ENCODE measurements at places on chromosomes 16 and 17.

DNA sequence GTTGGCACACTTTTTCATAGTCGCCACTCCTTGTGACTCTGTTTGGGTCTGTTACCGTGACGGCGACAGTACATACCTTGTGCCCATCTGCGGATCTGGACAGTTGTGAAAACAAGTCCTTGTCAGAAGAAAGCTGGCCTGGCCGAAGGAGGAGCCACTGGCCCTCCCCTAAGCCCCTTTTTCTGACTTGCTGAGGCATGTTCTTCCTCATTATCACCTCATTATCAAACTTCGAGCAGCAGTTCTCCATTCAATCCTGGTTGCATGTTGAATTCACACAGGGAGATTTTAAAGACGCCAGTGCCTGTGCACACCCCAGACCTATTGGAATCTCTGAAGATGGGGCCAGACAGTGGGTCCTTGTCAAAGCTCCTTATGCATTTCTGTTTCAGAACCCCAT lies 61.1 kb downstream of the CYLD start:
- no peak for DNase-seq

GRCh38 chr16:26857371-26857770 lies 209.4 kb upstream of the C16orf82 start:
- DNase-seq: no peak

DNA sequence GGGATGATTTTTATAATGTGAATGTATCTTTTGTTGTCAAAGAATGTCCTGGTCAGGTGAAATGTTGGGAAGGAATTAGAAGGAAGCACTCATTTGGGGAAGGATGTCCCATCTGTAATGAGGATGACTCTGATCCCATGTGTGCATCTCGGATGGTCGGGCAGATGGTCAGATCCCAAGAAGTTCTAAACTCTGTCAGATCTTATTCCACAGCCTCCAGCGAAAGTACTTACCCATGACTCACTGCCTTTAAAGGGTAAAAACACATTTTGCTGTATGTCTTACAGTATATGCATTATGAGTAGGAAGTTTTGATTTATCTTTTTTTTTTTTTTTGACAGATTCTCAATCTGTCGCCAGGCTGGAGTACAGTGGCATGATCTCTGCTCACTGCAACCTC lies 548 bp upstream of the KRTAP4-11 start:
- DNase-seq: no peak

GRCh38 chr17:9522074-9522473 lies 53.5 kb downstream of the STX8 start:
- DNase-seq: no peak

DNA sequence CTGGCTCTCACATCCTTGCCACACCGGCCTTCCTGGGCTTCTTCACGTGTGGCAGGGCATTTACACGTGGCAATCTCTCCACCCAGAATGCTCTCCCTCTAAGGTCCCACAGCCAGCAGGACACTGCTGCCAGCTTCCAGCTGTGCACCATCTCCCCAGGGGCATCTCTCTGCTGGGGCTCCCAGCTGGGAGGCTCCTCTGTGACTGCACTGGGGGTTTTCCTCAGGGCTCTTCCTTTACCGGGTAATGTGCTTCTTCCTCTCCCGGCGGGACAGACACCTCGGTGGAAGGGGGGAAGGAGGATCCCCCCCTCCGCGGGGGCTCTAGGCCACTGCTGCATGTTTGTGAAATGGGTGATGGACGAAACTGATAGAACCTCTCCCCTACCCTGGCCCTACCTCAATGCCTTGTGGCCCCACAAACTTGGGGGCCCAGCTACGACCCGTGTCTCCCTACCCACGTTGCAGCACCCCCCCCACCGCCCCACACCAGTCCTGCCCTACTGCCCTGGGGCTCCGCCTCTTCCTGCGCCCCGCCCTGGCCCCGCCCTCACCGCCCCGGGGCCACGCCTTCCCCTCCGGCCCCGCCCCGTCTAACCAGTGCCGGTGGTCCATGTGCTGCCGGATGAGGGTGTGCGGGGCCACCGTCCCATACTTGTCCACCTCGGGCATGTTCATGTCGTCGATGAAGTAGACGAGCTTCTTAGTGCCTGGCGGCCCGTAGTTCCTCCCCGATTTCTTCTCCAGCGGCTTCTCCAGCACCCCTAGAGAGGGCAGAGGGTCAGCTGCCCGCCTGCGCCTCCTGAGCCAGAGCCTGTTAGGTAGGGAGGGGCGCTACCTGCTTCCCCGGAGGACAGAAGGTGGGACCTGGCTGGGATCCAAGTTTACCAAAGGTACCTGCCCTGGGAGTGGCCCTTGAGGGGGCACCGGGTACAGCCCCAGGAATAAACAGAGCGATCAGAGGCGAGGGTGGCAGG lies 92.6 kb downstream of the DNAH17 start:
- peak; percentile 54 for DNase-seq

DNA sequence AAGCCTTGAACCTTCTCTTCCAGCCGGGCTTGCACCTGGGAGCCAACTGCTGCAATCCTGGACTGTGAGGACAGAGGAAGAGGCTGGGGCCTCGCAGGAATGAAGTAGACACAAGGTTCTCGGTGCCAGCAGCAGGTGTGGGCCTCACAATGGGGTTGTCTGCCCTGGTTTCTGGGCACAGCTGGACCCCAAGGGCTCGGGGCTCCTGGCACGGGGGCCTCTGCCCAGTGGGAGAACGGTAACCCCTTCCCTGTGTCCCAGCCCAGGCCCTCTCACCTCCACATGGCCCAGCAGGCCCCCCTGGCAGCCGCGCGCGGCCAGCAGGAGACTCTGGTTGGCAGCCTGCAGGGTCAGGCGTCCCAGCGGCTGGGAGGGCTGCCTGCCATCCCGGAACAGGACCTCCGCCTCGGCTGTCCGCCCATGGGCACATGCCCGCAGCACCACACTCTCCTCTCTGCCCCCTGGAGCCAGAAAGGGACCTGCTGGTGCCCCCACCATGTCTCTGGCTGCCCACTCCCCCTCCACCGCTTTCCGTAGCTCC lies 46.9 kb downstream of the RMI2 start:
- no peak for DNase-seq

DNA sequence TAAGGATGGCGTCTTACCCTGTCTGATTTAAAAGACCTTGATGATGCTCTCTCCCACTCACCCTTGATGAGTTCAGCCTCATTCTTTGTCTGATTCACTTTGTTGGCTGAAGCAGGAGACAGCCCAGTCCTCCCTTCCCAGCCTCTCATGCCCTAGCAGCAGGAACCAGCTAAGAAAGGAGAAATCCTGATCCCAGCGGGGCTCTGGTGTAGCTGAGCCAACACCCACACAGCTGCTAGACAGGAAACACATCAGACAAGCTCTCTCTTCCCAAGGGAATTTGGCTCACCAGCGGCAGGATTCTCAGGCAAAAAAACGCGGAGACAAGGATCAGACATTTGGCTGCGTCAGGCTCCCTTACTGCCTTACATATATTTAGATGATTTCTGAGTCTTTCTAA lies 211.5 kb downstream of the CDH11 start:
- DNase-seq: no peak

GRCh38 chr17:7477392-7478275 lies 1.8 kb downstream of the ZBTB4 start:
- DNase-seq: no peak

DNA sequence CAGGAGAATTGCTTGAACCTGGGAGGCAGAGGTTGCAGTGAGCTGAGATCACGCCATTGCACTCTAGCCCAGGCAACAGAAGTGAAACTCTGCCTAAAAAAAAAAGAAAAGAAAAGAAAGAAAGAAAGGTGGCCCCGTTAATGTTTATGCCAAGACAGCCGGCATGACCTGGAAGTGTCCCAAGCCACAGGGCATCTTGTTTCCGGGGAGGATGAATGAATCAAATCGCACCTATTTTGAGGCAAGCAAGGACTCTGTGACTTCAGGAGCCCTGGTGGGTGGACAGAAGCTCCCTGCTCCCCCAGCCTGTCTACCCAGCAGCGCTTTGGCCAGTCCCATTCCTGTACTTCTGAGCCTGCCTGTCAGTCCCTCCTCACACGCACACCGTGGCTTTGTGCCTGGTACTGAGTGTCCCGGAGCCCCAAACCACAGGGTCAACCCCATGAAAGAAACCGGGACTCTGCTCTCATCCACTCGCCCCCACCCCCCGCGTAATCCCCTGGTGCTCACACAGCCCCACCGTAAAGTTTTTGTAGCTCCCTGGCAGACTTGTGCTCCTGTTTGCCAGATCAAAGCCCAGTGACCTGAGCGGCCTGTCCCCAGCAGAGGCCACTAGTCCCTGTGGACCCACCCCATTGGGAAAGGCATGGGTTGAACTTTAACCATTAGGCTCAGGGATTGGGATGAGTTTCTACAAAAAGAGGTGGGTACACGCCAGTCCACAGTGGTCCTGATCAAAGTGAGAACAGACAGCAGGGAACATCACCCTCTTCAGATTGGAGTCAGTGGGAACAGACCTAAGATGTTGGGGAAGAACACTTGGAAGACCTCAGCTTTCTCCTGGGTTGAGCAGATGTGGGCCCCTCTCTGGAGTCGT lies 19.3 kb downstream of the CD2BP2 start:
- DNase-seq: no peak

DNA sequence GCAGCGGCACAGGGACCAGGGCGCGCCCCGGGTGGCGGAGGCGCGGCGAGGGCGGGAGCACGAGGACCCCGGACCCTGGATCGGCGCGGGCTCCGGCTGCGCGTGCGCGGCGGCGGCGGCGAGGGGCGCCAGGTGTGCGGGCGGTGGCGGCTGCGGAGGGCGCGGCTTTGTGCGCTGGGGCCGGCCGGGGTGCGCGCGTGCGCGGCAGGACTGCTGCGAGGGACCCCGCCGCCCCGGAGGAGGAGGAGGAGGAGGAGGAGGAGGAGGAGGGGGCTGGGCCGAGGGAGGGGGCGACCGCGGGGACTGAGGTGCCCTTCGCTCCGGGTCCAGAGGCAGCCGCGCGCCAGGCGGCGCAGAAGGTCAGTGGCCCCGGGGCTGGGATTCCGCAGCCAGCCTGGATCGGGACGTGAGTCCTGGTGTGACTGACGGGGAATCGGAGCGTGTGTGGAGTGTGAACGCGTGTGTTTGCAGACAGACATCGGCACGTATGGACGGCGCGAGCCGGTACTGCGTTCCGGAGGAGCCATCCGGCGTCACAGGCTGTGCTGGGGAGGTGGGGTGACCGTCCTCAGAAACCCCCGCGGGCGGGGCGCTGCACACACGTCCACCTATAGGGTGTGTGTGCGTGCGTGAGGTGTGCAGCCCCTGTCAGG lies 19.5 kb upstream of the RAP1GAP2 start:
- no peak for DNase-seq

GRCh38 chr16:72099377-72099818 lies 5.8 kb downstream of the DHX38 start:
- DNase-seq: peak; percentile 19

DNA sequence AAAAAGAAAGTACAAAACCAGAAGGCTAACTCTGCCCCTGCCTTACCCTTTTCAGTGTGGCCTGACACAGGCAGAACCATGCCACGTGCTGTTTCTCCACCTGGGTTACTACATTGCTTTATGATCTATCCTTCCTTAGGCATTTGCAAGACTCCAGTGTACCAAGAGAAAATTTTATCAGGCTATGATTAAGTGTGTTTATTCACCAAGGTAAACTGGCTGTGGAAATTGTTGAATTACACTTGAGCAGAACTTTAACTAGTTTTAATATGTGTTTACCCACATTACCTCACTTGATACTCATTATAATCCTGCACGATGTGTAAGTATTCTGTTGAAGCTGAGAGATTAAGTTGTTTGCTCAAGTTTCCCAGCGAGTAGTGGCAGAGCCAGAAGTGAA lies 129.7 kb upstream of the MYOCD start:
- DNase-seq: no peak

GRCh38 chr16:18783430-18784341 lies 6.4 kb downstream of the RPS15A start:
- no peak for DNase-seq

DNA sequence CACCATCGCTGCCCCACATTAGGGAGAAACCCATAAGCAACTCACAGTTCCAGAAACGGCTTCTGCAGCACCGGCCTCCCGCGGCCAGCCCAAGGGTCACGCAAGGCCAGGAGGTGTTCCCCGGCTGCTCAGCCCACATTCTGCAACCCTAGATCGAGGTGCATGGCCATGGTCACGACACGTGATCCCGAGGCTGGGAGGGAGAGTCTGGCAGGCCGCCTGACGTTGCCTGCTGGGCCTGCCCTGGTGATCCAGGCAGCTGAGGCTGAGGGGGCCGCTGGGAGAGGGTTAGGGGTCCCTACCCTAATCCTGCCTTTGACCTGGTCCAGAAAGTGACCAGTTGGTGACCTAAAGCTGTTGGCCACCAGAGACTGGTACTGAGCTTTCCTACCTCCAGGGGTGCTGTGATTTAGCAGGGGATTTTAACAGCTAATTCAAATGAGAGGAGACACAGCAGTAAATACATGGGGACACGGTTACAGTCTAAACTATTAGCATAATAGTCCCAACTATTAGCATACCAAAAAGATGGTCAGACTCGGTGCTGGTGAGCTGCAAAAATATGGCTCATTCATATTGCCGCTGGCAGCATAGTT lies 97.4 kb upstream of the CIBAR2 start:
- DNase-seq: no peak

DNA sequence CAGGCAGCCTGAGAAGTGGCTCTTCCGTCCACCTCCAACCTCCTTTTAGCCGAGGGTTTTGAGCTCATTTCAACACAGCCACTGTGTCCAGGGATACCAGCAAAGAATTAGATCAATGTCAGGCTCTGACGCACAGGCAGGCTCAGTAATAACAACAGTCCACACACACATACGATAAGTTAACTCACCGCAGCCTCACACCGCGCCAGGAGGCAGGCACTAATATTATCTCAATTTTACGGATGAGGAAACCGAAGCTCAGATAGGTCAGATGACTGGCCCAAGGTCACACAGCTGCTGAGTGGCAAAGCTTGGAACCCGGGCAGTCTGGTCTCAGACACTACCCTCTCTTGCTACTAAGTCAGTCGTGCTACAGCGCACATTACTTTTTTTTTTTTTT lies 22.9 kb downstream of the ABR start:
- DNase-seq: no peak

DNA sequence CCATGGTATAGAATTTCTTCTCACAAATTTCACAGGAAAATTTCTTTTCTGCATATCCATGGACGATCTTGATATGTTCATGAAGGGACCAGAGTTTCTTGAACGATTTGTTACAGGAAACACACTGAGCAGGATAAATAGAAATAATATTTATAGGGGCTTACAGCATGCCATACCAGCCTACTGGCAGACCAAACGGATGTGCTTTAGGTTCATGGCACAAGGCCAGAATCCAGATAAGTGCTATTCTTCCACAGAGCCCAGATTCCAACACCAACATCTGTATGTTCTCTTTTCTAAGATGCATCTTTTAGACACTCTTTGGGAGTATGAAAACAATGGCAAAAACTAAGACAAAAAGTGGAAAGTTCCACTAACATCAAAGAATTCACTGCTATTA lies 49.3 kb downstream of the ZNF652 start:
- no peak for DNase-seq

- no peak for DNase-seq
These were observed 136.6 kb downstream of the ENGASE start for GRCh38 chr17:79211061-79211770.

- DNase-seq: no peak
These were observed 338.7 kb upstream of the TNRC6C start for GRCh38 chr17:77619851-77620250.

GRCh38 chr16:72983728-72984350 lies 64.1 kb downstream of the ZFHX3 start:
- DNase-seq: no peak

GRCh38 chr17:72189768-72190593 lies 69.2 kb downstream of the SOX9 start:
- no peak for DNase-seq

GRCh38 chr16:70252355-70252988 lies 732 bp upstream of the EXOSC6 start:
- no peak for DNase-seq

- no peak for DNase-seq
These were observed 8.0 kb upstream of the COPS3 start for GRCh38 chr17:17289086-17289485.

GRCh38 chr16:883781-884180 lies 83.2 kb upstream of the GNG13 start:
- no peak for DNase-seq

Data from activated T-cell treated with anti-CD3 and anti-CD28 coated beads for 4 hours (primary cell).